Activated naive CD4-positive, alpha-beta T cell treated with Interleukin-2 at 50 U/mL for 16 hours (primary cell): ENCODE measurements at places on chromosomes 3 and 15.

DNA sequence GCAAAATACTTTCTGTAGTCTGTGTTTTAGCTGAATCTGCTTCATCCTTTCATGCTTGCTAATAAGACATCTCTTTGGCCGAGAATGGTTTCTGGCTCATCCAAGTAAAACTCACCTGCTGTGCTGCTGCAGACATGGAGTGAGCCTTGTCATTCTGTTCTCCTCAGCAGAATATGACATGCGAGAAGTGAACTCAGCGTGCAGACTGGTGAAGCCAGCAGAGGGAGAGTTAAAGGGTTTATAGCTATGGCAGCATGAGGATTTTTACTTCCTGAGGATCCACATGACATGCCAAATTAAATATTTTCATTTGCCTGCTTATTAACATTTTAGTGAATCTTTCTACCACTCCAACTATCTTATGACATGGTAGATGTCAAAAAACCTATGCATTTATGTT, 658.4 kb upstream of the NECTIN3 start:
- DNase-seq: no peak

DNA sequence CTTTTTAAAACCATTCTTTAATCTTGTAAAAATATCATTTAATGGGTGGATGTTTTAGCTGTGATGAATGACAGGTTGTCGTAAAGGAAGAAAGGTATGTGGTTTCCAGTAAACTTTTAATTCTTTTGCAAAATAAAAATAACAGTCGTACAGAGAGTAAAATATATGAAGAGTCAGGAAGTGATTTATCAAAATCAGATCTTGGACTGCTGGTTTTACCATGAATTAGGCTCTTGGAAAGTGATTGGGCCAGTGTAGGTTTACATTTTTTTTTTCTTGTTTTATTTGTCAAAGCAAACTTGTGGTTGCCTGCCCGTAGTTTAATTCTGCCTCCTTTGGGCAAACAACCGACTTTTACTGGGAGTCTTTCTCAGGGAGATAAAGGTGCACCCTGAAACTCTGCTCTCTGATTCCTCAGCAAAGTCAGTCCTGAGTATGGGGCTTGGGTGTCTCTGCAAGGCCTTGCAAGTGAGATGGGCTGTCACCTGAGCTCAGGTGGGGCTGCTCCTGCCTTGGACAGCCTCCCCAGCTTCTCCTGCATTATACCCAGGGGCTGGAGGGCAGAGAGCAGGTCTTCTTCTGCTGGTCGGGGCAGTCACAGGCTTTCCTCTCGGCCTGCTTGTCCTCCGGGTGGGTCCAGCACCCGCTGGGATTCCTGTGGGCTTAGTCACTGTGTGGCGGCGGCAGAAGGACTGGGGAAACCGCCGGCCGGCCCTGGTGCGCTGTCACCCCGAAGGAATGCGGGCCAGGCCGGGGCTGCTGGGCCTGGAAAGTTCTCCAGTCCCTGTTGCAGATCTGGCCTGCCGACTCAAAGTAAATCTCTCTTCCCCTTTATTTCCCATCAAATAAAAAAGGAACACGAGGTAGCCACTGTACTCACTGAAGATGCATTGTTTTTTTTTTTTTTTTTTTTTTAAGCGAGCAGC, 79.0 kb downstream of the IGF1R start:
- no peak for DNase-seq

- DNase-seq: no peak
These were observed 37.9 kb downstream of the LIPC start for GRCh38 chr15:58469432-58470353.

- DNase-seq: no peak
These were observed 2.7 kb downstream of the GAP43 start for GRCh38 chr3:115626006-115626409.

DNA sequence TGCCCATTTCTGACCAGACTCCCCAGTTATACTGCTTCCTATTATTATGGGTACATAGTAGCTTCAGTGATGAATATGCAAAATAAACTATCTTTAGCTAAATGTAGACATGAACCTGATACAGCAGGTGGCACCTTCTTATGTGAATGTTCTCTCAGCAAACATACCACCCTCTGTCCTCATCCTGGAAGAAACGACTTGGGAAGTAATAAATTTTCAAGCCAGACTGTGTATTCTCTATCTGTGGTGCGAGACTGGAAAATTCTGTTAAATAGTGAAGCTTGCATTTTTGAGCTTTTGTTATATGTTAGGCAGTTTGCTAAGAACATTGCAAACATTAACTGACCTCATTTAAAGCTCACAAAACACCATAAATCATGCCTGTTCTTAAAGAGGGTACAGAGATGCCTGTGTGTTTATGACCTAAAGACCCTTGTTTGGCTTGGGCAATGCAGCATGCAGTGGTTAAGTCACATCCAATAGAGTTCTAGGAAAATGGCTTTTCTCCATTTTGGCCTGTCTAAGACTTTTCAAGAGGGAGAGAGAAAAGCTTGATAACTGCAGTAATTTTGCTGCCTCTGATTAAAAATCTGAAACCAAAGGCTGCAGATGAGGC, 287.1 kb downstream of the NEK10 start:
- no peak for DNase-seq

DNA sequence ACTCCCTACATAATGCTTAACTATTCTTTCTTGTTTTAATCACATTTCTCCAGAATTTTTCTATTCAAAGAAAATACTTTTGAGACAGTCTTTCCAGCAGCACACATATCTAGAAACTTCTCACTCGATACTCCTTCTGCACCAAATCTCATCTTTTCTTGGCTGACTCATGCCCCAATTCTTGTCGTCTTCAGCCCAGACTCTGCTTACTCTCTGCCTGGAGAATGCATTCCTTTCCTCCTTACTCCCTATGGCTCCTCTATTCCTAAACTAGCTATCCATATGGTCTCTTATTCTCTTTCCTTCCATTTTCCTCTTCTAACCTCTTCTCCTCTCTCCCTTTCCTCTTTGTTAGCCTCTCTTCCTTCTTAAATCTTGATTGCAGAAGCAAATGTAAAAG, 158.7 kb downstream of the GBE1 start:
- DNase-seq: no peak

- no peak for DNase-seq
These were observed 105.1 kb downstream of the CPN2 start for GRCh38 chr3:194245975-194246561.

- no peak for DNase-seq
These were observed 1501.6 kb downstream of the OTOL1 start for GRCh38 chr3:162998205-162998604.

GRCh38 chr15:67035886-67036285, 29.5 kb upstream of the SMAD3 start:
- DNase-seq: no peak

GRCh38 chr3:184503647-184504046, 57.9 kb upstream of the EPHB3 start:
- no peak for DNase-seq

DNA sequence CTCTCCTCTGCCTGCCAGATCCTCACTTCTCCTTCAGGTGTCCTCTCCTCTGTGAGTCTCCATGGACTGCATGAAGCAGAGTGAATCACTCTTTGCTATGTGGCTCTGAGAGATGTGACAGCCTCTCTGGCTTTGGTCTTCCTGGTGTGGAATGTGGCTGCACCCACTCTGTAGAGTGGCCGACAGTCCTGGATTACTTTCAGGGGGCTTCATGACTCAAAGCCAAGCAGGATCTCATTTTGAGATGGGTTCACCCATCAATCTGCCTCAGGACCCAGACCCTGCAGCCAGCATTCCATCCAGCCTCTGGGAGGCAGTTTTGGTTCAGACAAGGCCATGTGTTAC, 221.9 kb upstream of the LYSMD4 start:
- DNase-seq: no peak

DNA sequence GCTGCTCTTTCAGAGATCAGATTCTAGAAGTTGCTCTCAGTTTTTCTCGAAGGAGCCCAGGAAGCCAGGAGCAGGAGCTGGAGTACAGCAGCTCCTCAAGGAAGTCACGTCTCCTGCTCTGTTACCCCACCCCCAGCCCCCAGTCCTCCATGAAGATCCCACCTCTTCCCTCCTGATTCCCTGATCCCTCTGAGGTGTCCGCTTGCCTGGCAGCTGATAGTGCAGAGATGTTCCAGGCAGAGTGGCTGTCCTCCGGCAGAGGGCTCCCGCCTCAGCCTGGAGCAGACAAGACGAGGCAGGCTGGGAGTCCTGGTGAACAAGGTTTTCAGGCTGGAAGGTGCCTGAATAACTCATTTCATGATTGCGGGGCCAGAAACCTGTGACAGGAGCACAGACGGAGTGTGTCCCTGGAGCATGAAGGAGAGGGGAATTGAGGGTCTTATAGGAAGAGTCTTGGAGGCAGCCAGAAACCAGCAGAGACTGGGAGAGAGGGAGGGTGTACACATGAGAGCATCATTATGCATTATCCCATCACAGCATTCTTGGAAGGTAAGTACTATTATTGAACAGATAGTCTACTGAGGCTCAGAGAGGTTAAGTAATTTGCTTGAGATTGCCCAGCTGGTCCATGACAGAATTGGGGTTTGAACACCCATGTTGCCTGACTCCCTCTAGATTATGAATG, 1.2 kb downstream of the HRH1 start:
- peak; percentile 4 for DNase-seq

DNA sequence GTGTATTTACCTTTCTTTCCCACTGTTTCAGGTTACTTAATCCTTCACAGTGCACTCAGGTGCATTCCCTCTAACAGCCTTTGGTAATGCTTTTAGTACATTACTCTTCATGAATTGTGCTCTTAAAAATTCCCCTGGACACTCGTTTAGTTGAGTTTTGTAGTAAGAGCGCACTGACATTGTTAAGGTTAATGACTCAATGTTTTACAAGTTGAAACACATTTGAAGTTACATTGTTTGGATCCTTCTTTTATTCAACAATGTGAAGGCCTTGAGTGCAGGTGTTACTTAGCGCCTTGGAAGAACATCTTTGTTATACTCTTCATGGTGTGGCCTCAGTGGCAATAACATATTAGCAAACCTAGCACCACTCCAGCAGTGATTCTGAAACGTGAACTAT, 739.6 kb downstream of the NAALADL2 start:
- DNase-seq: no peak

DNA sequence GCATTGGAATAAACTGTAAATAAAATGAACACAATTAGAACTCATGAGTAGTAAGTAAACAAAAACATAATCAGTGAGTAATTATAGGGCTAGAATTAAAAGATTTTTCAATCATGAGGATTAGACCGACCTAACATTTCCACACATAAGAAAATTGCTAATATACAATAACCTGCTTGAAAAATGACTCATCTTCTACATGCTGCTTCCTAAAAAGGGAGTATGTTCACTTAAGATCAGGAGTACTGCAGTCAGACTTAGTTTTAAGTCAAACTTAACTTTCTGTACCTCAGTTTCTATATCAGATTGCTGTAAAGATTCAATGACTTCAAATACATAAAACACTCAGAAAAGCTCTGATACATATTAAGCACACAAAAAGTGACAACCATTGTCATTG, 22.6 kb upstream of the NEK10 start:
- no peak for DNase-seq

DNA sequence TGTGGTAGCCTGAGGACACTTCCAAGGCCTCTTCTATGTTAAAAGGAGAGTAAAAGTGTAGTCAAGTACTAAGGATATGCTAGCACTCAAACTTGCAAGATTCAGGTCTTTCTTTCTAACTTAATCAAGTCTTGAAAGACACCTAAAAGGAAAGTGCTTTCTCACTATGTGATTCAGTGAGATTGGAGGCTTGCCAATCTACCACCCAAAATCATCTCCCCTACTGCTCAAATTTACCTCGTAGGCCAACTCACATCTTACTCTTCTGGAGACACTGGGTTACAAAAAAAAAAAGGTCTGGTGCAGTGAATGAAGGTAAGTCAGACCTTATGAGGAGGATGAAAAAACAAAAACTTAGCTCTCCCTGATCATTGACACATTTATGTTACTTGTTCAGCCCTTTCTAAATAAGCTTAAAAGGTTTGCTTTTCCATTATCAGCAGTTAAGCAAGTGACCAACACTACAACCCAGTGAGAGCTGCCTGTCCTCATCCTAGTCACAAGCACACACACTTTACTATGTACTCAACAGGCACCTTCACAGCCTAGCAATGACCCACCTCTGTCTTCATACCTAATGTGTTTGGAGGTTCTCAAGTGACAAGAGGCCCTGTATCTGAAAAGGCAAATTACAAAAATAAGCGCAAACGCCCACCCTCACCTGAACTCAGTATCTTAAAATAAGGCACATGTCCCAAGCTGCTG, 19.6 kb downstream of the SUMF1 start:
- DNase-seq: no peak

- DNase-seq: no peak
These were observed 637.7 kb upstream of the TBL1XR1 start for GRCh38 chr3:177835008-177835407.

DNA sequence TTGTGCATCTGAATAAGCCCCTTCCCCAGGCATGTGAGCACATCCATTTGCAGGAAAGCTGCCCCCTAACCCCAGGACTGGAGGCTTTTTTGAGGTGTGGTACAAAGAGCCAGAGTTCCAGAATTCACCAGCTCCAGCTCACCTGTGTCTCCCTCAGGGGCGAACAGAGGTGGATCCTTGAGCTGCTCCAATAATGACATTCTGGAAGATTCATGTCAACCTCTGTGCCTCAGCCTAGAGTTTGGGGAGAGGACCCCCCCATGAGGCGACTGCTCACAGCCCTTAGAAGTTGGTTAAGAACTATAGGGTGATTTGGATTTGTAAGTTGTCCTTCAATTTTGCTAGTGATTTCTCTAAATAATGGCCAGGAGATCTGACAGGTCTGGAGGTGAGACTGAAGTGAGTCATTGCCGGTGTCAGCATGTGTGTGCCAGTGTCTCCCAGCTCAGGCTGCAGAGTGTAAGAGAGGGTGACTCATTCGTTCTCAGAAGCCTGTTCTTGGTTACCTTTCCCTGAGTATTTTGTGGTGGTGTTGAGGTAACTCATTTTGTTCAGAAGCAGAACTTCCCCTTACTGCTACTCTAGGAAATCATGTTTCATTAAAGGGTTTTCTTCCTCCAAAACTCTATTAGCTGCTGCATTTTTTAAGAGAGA, 136.9 kb upstream of the TOPAZ1 start:
- peak; percentile 27 for DNase-seq

- no peak for DNase-seq
These were observed 73.7 kb downstream of the TM2D3 start for GRCh38 chr15:101578443-101578894.

DNA sequence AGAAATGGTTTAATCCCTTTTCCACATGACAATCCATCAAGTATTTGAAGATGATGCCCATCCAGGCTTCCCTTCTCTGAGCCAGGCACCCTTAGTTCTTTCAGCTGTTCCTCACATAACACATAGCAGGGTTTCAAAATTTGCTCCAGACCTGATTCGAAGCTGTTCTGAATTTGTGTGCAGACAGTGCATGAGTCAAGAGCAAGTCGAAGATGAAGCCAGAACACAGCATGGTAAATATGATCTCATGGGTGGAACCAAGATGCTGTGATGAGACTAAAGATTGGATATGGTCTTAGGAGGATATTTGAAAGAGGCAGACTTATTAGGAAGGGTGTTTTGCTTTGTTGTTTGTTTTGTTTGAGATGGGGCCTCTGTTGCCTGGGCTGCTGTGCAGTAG, 32.6 kb upstream of the PDE8A start:
- DNase-seq: no peak

DNA sequence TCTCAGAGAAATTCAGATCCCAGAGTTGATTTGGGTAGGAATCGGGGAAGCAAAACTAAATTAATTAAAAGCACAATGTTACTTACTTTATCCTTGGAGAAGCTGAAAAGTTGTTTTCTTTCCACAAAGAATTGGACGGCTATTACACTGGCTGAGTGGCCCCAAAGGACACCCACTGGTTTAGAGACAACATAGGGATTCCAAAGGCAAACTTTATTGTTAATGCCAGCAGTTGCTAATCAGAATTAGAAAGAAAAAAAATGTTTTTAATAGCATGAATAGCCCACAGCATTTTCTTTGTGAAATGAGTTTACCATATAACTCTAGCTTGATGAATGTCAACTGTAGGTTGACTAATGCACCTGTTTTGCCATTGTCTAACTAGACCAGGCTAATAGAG, 51.7 kb downstream of the WDR49 start:
- no peak for DNase-seq
